ENCODE measurements at places on chromosomes 3 and 15.

DNA sequence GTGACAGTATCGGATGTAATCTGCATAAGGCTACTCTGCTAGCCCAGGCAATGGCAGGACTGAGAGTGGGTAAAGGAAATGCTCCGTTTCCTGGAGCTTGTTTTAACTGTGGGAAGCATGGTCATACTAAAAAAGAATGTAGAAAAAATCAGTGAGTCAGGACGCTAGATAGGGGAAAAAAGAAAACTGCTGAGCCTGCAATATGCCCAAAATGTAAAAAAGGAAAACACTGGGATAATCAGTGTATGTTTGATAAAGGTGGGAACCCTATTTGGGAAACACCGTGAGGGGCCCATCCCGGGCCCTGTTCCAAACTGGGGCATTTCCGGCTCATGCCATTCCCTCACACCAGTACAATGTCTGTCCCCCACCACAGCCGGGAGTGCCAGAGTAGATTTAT, 775.8 kb downstream of the ZPLD1 start:
- no peak for DNase-seq

DNA sequence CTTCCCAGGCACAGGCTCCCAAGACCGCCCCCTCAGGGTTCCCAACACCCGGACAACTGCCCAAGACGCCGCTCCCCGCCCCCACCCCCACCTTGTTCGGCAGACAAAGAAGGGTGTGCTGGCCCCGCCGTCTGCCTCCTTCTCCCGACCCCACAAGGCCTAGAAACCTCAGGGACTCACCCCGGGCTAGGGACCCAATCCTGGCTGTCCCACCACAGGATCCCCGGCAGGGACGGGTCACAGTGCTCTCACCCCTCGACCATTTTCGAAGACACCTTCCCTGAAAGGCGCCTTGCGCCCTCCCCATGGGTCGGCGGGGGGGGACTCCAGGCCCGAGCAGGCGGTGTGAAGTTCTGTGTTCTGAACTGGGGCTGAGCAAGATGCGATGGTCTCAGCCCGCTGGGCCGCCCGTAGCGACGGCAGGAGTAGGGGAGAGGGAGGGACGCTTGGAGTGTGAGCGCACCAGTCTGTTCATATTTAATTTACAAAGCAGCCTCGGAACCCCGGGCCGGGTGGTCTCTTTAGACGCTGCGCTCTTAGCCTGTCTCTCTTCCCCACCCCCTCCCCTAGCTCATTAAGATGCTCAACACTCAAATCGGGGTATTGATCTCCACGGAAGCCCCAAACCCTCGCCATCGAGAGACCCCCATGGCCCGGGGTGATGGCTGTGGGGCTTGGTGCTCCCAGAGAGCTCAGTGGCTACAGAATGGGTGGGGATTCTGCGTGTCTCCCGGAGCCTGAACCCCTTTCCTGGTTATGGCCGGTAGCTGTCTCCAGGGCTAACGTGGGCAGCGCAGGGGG, 1.4 kb upstream of the ISLR2 start:
- no peak for DNase-seq

GRCh38 chr3:78455712-78456433, 1311.9 kb downstream of the ROBO1 start:
- no peak for DNase-seq

DNA sequence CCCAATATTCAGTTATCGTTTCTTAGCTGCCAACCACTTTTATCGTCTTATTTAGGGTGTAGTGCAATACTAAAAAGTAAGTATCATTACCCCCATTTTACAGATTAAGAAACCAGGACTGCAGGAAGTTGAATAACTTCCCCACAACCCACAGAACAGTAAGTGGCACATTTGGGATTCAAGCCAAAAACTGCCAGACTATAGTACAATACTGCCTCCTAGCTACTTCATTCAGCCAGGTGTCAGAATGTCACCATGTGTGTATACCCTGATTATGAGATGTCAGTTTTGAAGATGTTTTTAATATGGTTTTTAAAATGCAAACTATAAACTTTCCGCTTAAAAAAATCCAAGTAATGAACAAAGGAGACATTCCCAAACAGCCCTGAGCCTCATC, 74.2 kb upstream of the PROK2 start:
- DNase-seq = no peak

GRCh38 chr3:52446631-52447511, 2.0 kb upstream of the SEMA3G start:
- peak; percentile 50 for DNase-seq

- no peak for DNase-seq
Observed at GRCh38 chr15:81069356-81069755, 64.7 kb upstream of the CFAP161 start.

DNA sequence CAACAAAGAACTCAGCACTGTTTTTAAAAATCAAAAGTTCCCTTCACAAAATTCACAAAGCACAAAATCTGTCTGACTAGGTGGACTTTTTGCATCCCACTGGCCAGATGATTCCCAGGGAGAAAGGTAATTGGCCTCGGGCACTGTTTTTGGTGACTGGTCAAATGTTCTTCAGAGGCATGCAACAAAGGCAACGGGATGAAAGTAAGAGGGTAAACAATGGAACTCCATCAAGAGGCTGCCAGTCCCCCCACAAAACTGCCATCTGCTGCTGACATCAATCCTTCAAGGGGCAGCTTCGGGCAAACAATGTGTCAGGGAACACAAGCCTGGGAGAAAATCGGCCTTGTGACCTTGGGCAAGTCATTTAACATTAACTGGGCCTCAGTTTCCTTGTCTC, 3.3 kb downstream of the SRGAP3 start:
- no peak for DNase-seq

DNA sequence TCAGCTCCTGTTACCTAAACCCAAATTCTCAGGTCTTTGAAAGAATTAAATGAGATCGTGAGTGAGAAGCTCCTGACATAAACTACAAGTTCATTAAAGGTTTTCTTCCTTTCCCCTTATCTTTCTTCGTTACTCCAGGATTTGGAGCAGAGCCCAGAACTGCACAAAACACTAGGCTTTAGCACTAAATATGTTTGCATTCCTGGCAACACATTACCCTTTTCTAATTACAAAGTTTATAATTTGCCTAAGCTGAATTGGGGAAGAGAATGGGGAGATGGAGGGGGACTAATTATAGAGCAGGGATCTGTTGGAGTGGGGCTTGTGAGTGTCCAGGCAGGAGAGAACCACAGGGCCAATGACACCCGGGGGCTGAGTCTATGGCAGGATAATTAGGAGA, 109.7 kb downstream of the SV2B start:
- no peak for DNase-seq

DNA sequence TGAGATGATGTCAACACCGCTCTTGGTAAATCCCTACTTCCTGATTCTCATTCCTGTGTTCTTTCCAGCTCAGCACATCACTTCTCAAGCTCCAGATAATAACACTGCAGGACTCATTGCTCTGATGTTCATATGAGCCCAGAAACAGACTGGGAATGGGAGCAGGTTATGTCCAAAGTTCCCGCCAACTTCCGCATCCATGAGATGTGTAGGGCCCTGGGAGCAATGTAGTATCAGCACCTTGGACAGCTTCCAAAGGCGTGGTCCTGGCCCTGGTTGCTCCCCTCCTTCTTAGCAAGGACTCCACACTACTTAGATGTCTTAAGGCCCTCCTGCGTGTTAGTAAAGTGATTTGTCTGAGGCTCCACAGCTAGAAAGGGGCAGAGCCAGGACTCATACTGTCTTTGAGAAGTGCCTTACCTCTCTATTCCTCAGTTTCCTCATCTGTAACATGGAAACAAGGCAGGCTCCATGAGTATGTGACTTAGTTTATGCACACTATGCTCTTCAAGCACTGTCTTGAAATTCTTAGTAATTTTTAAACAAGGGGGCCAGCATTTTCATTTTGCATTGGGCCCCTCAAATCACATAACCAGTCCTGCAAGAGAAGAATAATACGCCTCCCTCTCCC, 27.9 kb upstream of the SLC6A1 start:
- no peak for DNase-seq

DNA sequence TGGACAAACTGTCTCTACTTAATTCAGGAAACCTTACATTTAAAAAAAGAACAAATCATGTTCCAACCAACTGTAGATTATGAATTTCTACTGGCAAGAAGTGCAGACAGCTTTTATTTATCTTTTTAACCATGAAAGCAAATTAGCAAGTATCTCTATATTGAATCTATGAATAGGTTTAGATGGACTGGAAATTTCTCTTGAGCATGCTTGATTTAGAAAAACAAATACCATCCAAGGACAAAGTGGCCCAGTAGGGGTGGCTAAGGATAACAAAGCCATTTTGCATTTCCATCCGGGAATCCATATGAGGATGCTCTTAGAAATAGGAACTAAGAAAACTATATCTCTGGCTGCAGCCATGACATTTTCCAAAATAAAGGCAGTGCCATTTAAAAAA, 150.6 kb downstream of the KCNMB2 start:
- no peak for DNase-seq

DNA sequence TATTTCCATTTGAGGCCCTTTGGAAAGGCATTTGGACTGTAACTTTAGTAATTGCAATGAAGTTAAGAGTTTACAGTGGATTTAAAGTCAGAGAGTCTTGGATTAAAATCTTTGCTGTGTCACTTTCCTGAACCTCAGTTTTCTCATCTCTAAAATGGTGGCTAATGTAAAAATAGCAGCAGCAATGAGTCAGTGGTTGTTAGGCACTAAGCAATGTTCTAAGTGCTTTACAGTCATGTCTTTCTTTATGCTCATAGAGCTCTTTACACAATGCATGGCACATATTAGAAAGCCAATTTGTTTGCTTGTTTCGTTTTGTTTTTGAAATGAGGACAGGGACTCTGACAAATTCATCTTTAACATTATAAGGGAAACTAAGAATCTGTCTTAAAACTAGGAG, 222.7 kb upstream of the DNAJC19 start:
- DNase-seq = no peak

GRCh38 chr3:112030901-112031300, 3.6 kb upstream of the TMPRSS7 start:
- DNase-seq = no peak

GRCh38 chr3:97883736-97884135, 61.9 kb downstream of the CRYBG3 start:
- no peak for DNase-seq

GRCh38 chr3:11643605-11644087, at the start of gene VGLL4:
Gene VGLL4, minus strand, starts transcription at chr3:11643915. Its CDS starts 397 bp downstream, at chr3:11643518.
- DNase-seq = no peak

DNA sequence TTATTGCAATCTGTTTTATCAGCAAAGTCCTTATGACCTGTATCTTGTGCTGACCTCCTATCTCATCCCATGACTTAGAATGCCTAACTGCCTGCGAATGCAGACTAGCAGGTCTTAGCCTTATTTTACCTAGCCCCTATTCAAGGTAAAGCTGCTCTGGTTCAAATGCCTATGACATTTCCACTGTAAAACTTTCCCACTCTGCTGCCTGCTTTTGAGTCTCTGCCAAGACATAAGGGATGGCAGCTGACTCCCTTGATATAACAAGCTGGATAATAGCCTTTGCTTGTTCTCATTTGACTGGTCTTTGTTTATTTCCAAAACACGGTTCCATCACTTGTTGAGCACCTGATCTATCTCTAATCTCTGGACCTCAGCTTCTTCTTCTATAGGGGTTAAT, 131.9 kb upstream of the STRIT1 start:
- no peak for DNase-seq

DNA sequence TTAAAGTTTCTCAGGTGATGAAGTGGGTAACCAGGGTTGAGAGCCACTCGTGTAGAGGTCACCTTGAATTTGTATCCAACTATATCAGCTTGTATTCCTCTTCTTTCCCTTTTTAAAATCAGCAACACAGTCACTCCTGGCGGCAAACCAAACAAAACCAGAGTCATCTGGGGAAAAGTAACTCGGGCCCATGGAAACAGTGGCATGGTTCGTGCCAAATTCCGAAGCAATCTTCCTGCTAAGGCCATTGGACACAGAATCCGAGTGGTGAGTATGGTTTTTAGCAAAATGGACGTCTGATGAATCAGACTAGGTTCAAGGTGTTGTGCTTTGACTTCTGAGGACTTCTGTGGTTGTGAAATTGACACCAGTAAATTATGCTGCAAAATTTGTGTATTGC, 3.9 kb downstream of the RPL35A start:
- DNase-seq = no peak

DNA sequence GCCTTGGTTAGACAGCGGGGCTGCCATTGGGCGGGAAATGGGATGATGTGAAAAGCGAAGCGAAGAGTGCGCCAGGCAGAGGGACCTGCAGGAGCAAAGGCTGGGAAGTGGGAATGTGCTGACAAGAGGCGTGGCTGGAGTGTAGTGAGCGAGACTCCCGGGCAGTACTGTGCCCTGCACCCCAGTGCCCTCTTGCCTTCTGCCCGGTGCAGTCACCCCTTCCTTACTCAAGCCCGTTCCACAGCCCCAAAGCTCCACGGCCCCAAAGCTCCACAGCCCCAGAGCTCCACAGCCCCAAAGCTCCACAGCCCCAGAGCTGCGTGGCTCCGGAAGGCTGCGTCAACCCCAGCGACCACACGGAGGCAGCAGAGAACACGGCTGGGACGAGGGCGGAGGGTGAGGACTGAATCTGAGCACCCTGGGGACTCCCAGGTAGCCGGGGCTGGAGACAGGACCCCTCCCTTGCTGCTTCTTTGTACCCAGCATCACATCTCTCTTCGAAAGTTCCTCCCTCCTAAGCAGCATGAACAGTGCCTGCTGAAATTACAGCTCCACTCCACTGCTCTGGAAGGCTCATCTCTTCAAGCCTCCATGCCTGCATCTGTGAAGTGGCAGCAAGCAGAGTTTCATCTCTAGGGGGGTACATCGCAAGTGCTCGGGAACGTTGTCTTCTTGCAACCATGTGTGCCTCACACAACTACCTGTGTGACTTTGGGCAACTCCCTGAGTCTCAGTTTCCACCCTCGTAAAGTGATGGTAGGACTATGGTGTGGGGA, 108.9 kb downstream of the FBLN2 start:
- DNase-seq = peak; percentile 44

- DNase-seq = no peak
Observed at GRCh38 chr3:191198932-191199331, at the start of gene OSTN. Gene OSTN, plus strand, starts transcription at chr3:191199241. Its CDS starts 13,292 bp downstream, at chr3:191212533.

- DNase-seq = no peak
Observed at GRCh38 chr3:69882560-69882959, 117.0 kb upstream of the SAMMSON start.

DNA sequence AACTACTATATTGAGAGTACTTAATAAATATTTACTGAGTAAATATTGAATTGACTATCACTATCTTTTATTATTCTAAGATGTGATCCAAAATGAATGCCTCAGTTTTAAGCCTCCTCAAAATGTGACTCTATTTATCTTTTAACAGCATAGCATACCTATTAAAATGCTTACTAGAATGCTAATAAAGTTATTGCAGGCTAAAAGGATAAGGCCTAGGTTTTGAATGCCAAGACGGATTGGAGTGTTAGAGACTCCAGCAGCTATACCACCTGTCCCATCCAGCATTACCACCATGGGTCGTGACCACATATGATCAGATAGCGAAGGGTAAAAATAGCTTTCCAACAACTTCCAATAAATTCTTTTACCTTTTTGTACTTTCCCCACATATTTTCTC, 64.7 kb upstream of the MYRIP start:
- DNase-seq = no peak

DNA sequence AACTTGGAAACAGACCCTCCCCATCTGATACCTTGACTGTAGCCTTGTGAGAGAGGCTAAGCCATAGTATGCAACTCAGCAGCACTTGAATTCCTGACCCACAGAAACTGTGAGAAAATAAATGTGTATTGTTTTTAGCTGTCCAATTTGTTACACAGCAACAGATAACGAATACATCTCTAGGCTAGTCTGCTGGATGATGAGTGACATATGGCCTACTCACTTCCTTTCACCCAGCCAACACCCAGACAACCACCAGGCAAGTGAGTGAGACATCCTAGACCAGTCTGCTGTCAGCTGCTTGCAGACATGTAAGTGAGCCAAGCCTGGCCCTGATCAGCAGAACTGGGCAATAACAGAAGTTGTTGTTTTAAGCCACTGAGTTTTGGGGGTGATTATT, 19.2 kb upstream of the SMAD6 start:
- no peak for DNase-seq

Measured in stimulated activated CD4-positive, alpha-beta T cell treated with anti-CD3 and anti-CD28 coated beads, Interleukin-1b, Interleukin-23, amount 100 ng/mL, for 1 hour (primary cell).